Activated CD8-positive, alpha-beta T cell treated with anti-CD3 and anti-CD28 coated beads, Interleukin-2, amount 10 ng/mL, durations not matched to agents 7 days and 5 days (primary cell): ENCODE measurements at places on chromosomes 13 and 19. TPM values are rescaled to one million over a fixed set of nuclear protein-coding genes. Genes with fewer than 3 reads are reported as not detected.
A peak's percentile ranks its signal among the peaks of the same experiment; 100 is the strongest.

Gene ZNF544
- total RNA-seq: 48.1 TPM

Gene LSM4
- total RNA-seq: 199 TPM

Gene ZNF579
- total RNA-seq: 5.6 TPM

Gene PDX1
- not detected for total RNA-seq

Gene DENND1C
- 94.1 TPM for total RNA-seq

- DNase-seq: no peak
- H3K27me3 ChIP-seq: no peaks in the 10 kb centered on the region
- H3K4me3 ChIP-seq: no peak overlapping the region
- H3K27ac ChIP-seq: no peak overlapping the region
- H3K36me3 ChIP-seq: no peaks in the 10 kb centered on the region
These were observed 502.8 kb downstream of the COG6 start for GRCh38 chr13:40158218-40158617.

- DNase-seq: no peak
- no peaks in the 10 kb centered on the region for H3K4me1 ChIP-seq
- no peak overlapping the region for H3K27ac ChIP-seq
- no peaks in the 10 kb centered on the region for H3K27me3 ChIP-seq
- H3K36me3 ChIP-seq: no peaks in the 10 kb centered on the region
These were observed 526.9 kb downstream of the RFC3 start for GRCh38 chr13:34344816-34345215.

- peaks cover 16% of the 10 kb centered on the region for H3K4me1 ChIP-seq
- peaks cover 4% of the 10 kb centered on the region for H3K36me3 ChIP-seq
These were observed 7.7 kb downstream of the SCGB2B2 start for GRCh38 chr19:34669305-34669704.

DNA sequence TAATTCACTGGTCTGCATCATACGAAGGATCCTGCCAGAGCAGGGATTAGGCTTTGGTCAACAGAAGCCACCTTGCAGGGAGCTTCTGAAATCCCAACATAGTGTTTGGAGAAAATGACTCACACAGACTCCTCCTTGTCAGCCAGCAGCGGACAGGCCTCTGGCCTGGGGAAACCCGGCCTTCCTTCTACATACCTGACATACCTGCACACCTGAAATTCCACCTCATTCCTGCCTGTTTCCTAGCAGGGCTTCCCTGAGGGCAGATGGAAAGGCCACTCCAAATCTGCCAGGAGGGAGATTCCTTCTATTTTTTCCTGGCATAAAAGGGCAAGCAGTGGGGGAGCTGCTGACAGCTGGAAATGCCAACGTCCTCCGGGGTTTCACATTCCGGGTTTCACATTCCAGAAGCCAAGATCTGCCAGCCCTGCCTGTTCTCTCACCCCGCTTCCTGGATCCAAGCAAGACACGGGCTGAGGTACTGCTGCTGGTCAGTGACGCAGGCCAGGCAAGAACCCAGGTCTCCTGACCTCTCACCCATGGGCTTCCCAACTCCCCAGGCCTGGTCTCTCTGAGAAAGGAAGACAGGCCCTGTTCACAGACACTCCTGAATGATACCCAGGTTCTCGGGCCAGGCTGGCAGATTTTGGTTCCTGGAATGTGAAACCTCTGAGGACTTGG is 18.2 kb upstream of the IGFL1 start:
- no peaks in the 10 kb centered on the region for H3K4me1 ChIP-seq
- no peak overlapping the region for H3K4me3 ChIP-seq
- H3K36me3 ChIP-seq: no peaks in the 10 kb centered on the region
- peaks cover 16% of the 10 kb centered on the region for H3K27me3 ChIP-seq
- H3K27ac ChIP-seq: no peak overlapping the region

GRCh38 chr13:74288361-74288911 is 154.2 kb upstream of the KLF12 start:
- peak; percentile 38 for DNase-seq
- H3K4me3 ChIP-seq: peak overlapping the region; percentile 60
- no peaks in the 10 kb centered on the region for H3K27me3 ChIP-seq
- no peaks in the 10 kb centered on the region for H3K36me3 ChIP-seq

DNA sequence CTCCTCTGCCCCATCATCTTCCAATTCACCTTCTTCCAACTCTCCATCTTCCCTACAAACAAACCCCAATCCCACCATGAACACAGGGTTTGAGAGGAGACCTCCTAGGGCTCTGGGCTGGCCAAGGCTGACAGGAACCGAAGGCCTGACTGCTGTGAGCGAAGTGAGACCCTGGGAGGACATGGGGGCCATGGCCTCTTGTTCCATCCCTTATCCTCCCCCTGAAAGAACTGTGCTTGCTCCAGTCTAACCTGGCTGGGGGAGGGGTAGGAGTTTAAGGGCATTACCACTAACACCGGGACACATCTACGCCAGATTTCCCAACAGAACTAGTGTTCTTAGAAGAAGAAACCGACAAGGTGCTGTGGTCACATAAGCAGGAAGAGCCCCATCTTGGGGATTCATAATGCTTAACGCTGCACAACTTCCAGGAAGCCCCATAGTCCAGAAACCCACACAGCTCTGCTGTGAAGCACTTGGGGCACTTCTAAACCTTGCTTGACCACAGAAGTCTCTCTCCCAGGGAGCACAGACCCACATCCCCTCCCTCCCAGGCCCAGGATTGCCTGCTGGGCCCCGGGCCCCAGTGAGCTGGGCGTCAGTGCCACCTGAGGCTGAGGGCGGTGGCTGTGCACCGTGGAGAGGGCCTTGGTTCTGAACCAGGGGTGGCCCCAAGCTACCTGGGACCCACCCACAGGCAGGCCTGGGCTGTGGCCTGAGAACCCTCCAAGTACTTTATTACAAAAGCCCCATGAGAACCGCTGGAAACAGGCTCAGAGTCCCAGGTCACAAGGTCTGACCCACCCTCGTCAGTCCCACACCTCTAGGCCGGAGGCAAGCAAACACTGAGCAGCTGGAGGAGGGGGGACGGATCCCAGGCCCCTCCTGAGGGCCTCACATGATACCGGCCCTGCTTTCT is 18.8 kb downstream of the ZC3H4 start:
- H3K27me3 ChIP-seq: no peaks in the 10 kb centered on the region
- H3K27ac ChIP-seq: peak overlapping the region; percentile 87
- peaks cover 64% of the 10 kb centered on the region for H3K36me3 ChIP-seq

GRCh38 chr19:50690439-50690838 is 29.2 kb downstream of the SHANK1 start:
- no peak overlapping the region for H3K27ac ChIP-seq
- no peaks in the 10 kb centered on the region for H3K4me1 ChIP-seq
- H3K36me3 ChIP-seq: no peaks in the 10 kb centered on the region

GRCh38 chr13:109938255-109938936 is 152.0 kb upstream of the IRS2 start:
- H3K27ac ChIP-seq: no peak overlapping the region
- H3K27me3 ChIP-seq: no peaks in the 10 kb centered on the region
- H3K36me3 ChIP-seq: no peaks in the 10 kb centered on the region

DNA sequence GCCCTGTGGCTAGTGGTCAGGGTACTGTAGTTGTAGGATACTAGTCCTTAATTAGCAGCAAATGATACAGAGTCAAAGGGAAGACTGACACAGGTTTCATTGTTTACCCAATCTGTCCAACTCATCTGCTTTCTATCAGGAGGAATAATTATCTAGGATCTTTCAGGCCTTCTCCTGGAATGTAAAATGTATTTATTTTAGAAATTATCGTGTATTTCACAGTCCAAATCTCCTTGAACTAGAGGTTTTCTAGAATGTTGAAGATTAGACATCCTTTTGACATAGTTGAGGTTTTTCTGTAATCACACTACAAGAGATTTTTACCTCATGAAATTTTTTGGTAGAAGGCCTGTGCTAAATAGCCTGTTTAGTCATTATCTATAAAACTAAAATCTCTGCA is 1694.8 kb upstream of the PCDH20 start:
- H3K27ac ChIP-seq: no peak overlapping the region
- H3K36me3 ChIP-seq: no peaks in the 10 kb centered on the region
- H3K27me3 ChIP-seq: no peaks in the 10 kb centered on the region
- no peak for DNase-seq
